ENCODE measurements at places on chromosomes 2 and 18. TPM values are rescaled to one million over a fixed set of nuclear protein-coding genes. Genes with fewer than 3 reads are reported as not detected.

Gene TBC1D8
- 25.3 TPM for total RNA-seq

Gene TNS1
- total RNA-seq = 6.0 TPM

Gene TP53I3
- 21.4 TPM for total RNA-seq

Gene LNPK
- total RNA-seq = 43.8 TPM

Gene GBX2
- total RNA-seq = not detected

Gene EIPR1
- 40.6 TPM for total RNA-seq

Gene UGT1A8
- 0.17 TPM for total RNA-seq

Gene SP5
- 7.3 TPM for total RNA-seq

Gene GALM
- 26.3 TPM for total RNA-seq

Gene SCN9A
- total RNA-seq = 5.2 TPM

Gene RAB6D
- not detected for total RNA-seq

Gene NT5C1B
- total RNA-seq = not detected

Gene RESP18
- total RNA-seq = not detected

Gene KCNG3
- total RNA-seq = 2.1 TPM

Gene FSIP2
- 0.22 TPM for total RNA-seq

Gene PLCD4
- 0.74 TPM for total RNA-seq
